Stimulated activated CD8-positive, alpha-beta memory T cell treated with anti-CD3 and anti-CD28 coated beads, Interleukin-4, amount 100 ng/mL, for 4 hours (primary cell): ENCODE measurements at places on chromosomes 4 and X.

- DNase-seq: no peak
These were observed 53.9 kb downstream of the PROM1 start for GRCh38 chr4:16029886-16030285.

- DNase-seq: no peak
These were observed 50.0 kb upstream of the PASD1 start for GRCh38 chrX:151513472-151513871.

- DNase-seq: no peak
These were observed 96.2 kb upstream of the KLHL13 start for GRCh38 chrX:118212817-118213183.

GRCh38 chr4:93646233-93646930 is 182.2 kb upstream of the ATOH1 start:
- no peak for DNase-seq

DNA sequence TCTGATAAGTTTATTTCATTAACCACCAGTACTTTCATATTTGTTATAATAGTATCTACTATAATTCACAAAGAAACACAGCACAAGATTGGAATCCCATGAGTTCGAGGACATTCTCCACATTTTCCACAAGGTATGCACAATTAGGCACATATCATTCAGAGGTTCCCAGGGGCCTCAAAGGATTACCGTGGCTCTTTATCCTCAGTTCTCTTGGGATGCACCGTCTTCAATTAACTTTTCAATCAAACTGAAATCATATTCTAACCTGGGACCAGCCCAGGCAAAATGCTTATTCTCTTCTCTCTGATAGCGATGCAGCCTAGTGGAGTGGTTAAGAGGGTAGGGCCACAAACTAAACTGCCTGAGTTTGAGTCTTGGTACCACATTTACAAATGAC is 242.6 kb upstream of the RASGEF1B start:
- DNase-seq: no peak

- no peak for DNase-seq
These were observed 24.2 kb downstream of the FGFBP1 start for GRCh38 chr4:15914291-15914690.

- no peak for DNase-seq
These were observed 91.8 kb downstream of the STOX2 start for GRCh38 chr4:183996868-183997267.

DNA sequence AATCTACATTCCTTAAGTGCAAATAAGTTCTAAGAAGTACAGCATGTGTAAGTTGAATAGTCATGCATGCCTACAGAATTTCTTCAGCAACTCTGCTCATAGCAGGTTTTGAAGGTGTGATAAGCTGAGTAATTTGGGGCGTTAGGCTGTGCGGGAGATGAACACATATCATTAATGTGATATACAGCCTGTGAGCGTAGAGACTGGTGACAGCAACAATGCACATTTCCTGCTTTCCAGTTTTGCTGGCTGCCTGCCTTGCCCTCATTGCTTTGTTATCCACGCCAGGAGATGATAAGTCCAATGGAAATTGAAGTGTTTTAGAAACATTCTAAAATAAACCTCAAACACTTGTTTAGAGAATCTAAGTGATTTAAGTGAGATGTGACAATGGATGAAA is 1709.4 kb downstream of the ARAP2 start:
- no peak for DNase-seq

- peak; percentile 12 for DNase-seq
These were observed 465 bp downstream of the HAUS7 start for GRCh38 chrX:153469811-153470410.

DNA sequence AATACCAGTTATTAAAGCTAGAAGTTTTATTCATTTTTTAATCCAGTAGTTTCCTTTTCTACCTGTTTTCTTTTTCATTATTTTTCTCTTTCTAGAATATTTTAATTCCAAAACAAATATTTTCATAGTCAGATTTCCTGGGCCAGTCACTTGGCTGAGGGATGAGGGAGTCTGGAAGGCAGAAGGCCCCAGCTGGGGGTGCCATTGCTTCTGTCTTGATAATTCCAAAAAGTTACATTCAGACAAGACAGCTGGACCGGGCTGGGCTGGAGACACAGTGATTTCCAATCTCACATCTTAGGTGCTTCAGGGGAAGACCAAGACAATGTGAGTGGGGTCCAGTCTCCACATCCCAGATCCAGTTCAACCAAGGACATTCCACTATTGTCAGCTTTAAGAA is 263.5 kb downstream of the TMA16 start:
- DNase-seq: no peak

GRCh38 chrX:66004928-66005829 is 34.7 kb downstream of the VSIG4 start:
- no peak for DNase-seq

GRCh38 chrX:147741776-147742175 is 169.9 kb upstream of the FMR1 start:
- DNase-seq: no peak

GRCh38 chrX:93264261-93265002 is 408.9 kb downstream of the NAP1L3 start:
- no peak for DNase-seq

DNA sequence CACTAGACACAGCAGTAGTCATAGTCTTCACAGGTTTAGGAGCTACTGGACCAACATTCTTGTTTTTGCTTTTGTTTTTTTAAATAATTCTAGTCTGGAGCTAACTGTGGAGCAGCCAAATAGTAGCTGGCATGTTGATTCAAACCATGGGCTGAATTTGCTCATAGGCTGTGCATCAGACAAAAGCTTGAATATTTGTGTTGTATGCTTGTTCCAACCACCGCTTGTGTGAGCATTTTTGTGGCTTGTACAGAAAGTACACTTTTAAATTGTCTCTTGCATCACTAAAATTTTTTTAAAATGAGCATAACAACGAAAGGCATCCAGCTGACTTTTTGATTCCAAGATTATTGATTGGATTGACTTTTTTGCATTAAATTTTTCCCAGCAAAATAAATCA is 39.6 kb downstream of the CCNI start:
- DNase-seq: no peak

- DNase-seq: no peak
These were observed 24.1 kb upstream of the OCIAD2 start for GRCh38 chr4:48930654-48931053.

- DNase-seq: no peak
These were observed 2.4 kb downstream of the FRAS1 start for GRCh38 chr4:78059524-78059889.

- no peak for DNase-seq
These were observed 192.9 kb upstream of the TBL1X start for GRCh38 chrX:9271789-9272525.

DNA sequence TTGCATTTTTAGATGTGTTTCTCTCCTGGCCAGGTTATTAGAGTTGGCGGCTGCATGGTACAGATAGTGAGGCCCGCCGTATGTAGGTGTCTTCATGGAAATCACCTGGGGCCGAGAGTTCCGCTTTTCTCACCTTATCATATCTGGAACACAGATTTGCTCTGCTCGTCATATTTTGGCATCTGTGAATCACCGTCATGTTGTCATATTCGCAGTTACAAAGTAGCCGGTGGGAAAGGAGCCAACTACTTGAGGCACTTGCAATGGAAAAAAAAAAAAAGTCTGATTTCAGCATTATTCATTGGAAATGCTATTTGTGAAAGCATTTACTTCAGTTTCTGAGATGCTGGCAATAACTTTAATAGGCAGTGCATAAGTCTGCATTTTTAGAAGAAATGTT is 1715.2 kb upstream of the TENM3 start:
- DNase-seq: no peak

DNA sequence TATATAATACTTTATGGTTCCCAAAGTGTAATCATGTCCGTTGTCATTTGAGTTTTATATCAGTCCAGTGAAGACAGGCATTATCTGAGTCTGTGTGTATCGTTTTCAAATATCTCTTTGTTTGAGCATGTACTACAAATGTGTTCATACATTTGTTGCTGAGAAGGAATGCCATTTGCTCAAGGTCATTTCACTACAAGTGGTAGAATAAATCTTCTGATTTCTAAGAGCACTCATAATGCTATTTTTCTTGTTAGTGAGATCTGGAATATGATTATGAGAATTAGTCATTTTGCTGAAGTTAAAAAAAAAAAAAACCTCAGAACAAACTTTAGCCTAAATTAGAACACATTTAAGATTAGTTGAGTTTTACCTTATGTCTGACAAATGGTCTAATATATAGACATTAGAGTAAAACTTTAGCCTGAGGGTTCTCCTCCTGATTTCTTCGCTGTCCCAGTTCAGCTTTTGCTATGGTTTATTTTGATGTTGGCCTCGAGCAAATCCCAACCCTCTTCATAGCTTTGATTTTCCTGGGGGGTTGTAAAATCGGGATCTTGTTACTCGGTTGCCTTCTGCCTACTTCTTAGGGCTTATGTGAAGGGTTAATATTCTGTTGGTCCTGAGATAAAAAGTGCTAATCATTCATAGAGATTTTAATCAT is 87.1 kb downstream of the TMEM131L start:
- no peak for DNase-seq

DNA sequence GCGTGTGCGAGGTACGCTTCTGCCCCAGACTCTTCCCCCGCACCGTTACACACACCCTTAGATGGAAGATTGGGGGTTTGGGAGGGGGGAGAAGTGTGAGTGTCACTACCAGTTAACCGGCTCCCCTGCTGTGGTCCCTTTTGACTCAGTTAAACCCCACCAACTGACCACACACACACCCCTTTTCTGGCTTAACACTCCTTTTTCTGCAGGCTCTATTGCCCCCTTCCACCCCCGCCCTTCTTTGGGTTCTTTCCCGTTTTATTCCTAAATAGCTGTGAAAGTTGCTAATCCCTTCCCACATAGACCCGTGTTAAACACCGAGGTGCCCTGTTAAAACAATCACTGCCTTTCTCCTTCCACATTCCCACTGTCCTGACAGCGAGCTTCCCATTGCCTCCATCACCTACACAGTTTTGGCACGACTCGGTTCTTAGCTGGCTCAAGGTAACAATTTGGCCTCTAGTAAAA is 3.7 kb upstream of the NR3C2 start:
- no peak for DNase-seq

GRCh38 chrX:125605145-125605544 is 285.5 kb downstream of the TEX13C start:
- DNase-seq: no peak
